ENCODE measurements at places on chromosomes 1 and 21.

DNA sequence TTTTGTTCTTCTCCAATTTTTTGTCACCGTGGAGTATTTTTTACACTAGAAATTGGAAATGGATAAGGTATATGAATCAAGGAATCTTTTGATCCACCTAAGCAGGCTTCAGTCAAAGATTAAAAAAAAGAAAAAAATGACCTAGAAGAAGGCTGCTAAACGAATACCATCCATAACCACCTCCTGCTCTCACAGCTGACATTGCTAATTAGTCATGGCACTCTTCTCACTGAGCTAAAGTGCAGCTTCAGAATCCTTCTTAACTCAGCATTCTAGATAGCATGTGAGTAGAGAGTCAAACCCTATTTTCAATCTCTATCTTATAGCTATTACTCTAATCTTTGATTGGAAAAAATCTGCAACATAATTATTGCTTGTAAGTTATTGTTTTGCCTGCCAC lies 40.2 kb upstream of the ST6GALNAC5 start:
- DNase-seq: no peak

GRCh38 chr1:223754681-223755431 lies 42.5 kb downstream of the CAPN2 start:
- no peak for DNase-seq

DNA sequence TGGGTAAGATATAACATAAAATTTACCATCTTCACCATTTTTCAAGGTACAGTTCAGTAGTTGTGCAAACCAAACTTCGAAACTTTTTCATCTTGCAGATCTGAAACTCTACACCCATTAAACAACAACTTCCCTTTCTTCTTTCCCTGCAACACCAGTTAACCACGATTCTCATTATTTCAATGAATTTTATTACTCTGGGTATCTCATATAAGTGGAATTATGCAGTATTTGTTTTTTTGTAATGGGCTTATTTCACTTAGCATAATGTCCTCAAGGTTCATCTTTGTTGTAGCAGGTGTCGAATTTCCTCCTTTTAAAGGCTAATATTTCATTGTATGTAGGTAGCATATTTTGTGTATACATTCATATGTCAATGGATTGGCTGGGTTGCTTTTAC lies 146.1 kb downstream of the SPATA46 start:
- DNase-seq: no peak

GRCh38 chr1:45299981-45300668 lies 26.6 kb upstream of the HPDL start:
- DNase-seq: peak; percentile 51

GRCh38 chr1:199399996-199400724 lies 627.4 kb upstream of the NR5A2 start:
- no peak for DNase-seq

GRCh38 chr1:41623736-41624135 lies 139.3 kb upstream of the EDN2 start:
- DNase-seq: no peak

- DNase-seq: peak; percentile 39
Observed at GRCh38 chr1:71047635-71048607, at the start of gene PTGER3. Gene PTGER3 (minus strand): TSS chr1:71047816. CDS start chr1:71047577, 239 bp downstream.

DNA sequence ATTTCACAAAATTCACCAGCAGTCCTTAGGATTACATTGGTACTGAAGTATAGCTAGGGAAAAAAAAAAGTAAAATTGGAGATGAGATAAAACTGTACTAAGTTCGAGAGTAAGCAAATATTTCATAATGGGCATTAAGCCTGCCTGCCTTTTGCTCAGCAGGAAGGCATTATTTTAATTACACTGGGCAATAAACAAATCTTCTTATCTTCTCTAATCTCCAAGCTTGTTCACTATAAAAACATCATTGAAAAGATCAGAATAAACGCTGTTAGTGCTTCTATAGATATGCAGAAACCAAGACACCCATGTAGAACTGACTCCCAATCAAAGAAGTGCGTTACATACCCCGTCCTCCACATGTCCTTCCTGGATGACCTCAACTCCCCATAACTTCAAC lies 174.2 kb upstream of the CHODL start:
- no peak for DNase-seq

- DNase-seq: no peak
Observed at GRCh38 chr1:164601399-164602100, 42.6 kb downstream of the PBX1 start.

DNA sequence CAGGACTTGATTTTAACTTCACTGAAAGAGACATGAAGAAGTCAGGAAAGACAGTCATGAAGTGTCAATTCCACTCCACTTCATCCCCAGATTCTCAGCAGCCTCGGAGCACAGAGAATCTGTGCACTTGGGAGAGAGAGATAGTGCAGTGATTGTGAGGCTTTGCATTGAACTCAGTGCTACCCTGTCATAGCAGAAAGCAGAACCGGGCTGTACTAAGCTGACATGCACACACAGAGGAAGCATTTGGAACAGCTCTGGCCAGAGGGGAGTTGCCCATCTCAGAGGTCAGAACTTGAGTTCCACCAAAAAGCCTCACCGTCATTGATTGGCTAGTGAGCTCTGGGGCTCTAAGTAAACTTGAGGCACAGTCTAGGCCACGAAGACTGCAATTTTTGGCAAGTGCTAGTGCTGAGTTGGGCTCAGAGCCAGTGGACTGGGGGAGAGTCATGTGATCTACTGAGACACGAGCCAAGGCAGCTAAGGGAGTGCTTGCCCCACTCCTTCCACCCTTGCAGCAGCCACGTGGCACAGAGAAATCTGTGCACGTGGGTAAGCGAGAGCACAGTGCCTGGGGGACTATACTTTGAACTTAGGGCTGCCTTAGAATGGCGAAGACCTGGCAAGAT lies 810.2 kb upstream of the ADAMTS5 start:
- no peak for DNase-seq

GRCh38 chr1:36643371-36644270 lies 160.9 kb upstream of the CSF3R start:
- no peak for DNase-seq

DNA sequence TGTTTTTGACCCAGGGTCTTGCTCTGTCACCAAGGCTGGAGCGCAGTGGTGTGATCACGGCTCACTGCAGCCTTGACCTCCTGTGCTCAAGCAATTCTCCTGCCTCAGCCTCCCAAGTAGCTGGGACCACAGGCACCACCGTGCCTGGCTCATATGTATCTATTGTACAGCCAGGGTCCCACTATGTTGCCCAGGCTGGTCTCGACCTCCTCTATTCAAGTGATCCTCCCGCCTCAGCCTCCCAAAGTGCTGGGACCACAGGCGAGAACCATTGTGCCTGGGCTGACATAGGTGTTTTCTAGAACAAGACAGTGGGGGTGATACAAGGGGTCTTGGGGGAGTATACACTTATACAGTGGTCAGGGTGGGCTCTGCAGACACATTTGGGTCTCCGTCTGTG lies 17.5 kb downstream of the FTCD start:
- no peak for DNase-seq

DNA sequence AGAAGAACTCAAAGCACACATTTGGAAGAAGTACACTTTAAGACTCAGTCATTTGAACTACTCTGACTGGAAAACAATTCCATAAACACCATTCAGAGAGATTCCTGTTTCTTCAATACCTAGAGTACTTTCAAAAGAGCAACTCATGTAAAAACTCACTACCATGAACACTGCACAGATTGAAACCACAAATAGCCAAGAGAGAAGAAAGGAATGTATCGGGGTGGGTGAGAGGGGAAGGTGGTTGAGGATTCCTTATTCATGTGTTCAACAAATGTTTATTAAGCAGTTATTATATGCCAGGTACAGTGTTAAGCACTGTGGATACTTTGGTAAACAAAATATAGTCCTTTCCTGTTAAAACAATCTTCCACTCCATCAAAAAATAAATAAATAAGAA lies 64.7 kb downstream of the NRIP1 start:
- DNase-seq: no peak

- DNase-seq: no peak
Observed at GRCh38 chr1:230772457-230773395, 25.5 kb downstream of the CAPN9 start.

- DNase-seq: no peak
Observed at GRCh38 chr1:21262293-21263051, 27.8 kb downstream of the ECE1 start.

GRCh38 chr1:5427026-5427613 lies 565.1 kb downstream of the NPHP4 start:
- DNase-seq: no peak

GRCh38 chr1:18681423-18681835 lies 50.8 kb downstream of the PAX7 start:
- peak; percentile 39 for DNase-seq

DNA sequence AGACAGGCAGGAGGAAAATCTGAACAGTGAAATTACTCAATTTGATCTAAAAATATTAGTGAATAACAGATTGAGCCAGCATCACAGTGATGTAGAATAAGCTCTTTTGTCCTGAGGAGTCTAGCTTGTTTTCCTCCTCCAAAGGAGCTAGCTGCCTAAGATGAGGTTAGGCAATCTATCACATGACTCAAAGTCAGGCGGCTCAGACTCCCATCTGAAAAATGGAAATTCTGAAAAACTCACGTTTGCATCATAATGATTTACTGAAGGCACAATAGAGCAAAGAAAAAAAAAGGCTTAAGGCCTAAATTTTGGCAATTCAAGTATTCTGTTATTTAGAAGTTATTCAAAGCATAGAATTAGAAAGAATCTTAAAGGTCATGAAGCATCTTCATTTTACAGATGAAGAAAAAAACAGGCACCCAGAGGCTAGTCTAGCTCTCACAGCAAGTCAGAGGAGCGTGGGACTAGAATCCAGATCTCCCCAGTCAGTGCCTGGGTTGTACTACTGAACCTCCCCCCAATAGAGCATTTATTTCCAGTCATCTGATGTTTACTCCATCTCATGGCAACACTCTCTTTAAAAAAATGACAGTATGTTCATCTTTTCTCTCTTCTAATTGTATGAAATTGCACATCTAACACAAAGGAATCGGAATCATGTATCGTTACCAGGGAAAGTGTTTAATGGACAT lies 62.5 kb upstream of the ATF3 start:
- no peak for DNase-seq

- DNase-seq: no peak
Observed at GRCh38 chr1:162206749-162207635, 137.5 kb downstream of the NOS1AP start.

DNA sequence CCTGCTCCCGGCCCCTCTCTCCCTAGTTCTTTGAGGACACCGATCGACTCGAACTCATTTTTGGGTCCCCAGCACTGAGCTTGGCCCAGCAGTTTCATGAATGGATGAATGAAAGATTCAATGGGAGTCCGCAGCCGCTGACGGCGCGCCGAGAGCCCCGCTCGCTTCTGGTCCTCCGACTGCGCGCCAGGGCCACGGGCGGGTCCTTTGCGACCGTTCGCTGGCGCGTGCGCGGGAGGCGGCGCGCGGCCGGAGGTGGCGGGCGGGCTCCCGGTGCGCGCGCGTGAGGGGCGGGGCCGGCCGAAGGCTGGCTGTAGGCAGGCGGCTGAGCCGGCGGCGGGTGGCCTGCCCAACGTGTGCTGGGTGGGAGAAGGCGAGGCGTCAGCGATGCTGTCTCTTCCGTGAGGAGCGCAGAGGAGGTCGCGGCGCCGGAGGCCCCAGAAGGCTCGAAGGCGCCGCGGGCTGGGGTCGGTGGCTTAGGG lies at the start of gene MAST2:
Gene MAST2 (plus strand): TSS at position 314 of the 482 bp plus-strand sequence. CDS start 284 bp downstream, outside the sequence.
- peak; percentile 83 for DNase-seq

DNA sequence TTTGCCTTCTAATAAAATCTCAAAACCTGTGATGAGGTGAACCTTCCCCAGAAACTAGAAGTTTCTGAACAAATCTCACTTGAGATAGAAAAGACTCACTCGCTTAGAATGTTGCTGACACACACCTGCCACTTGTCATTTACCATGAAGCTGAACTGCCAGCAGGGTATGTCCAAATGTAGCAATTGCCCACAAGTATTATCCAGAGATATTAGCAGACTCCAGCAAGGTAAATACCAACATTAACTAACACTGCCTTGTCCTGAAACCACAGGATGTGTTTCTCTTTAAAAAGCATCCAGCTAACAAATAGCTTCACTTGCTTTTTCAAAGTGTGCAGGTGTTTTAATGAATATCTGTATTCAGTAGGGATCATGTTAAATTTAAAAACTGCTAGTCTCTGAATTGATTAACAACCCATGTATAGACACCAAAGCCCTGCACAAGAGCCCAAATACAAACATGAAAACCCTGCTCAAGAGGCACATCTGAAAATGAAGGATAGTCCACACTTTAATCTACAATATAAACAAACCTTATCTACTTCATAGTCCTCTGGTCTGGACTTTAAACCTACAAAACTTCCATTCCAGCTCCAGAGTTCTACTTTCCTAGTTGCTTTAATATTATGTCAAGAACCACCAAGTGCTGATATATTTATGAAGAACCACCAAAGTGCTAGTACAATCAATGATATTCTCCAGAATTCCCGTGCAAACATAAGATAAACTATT lies 19.3 kb downstream of the KRTAP8-1 start:
- DNase-seq: no peak

GRCh38 chr1:112770724-112771123 lies 55.6 kb upstream of the PPM1J start:
- no peak for DNase-seq

DNA sequence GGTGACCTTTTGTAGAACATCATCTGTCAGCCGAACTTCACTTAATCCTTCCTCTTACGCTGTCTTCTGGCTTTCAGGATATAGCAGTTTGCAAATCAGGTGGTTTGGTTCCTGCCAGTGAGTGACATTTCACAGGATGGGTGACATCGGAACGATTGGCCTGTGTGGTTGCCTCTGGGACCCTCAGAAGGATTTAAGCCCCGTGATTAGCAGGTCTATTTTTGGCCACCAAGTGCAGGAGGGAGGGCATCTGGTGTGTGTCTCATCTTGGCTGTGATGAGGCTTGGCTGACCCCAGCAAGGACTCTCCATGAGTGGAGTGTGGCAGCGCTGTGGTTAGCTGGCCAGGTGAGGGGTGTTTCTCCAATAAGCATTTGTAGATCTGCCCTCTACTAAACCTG lies 407.6 kb upstream of the VAMP3 start:
- no peak for DNase-seq

DNA sequence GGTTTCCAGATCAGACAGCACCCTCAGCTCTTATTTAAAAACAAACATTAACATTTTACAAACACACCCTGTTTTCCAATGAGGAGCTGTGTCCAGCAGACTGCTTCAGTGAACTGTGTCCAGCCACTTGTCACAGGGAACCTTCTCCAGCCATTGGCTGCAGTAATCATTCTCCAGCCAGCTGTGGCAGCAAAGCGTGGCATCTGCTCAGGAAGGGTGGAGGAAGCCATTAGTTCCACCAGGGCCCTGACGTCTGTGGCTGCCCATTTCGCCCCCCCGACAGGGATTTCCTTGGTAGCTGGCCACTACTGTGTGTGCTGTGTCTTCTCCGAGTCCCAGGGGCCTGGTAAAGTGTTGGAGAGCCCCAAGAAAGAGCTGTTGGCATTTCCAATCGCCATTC lies 62.9 kb upstream of the SELENON start:
- no peak for DNase-seq

DNA sequence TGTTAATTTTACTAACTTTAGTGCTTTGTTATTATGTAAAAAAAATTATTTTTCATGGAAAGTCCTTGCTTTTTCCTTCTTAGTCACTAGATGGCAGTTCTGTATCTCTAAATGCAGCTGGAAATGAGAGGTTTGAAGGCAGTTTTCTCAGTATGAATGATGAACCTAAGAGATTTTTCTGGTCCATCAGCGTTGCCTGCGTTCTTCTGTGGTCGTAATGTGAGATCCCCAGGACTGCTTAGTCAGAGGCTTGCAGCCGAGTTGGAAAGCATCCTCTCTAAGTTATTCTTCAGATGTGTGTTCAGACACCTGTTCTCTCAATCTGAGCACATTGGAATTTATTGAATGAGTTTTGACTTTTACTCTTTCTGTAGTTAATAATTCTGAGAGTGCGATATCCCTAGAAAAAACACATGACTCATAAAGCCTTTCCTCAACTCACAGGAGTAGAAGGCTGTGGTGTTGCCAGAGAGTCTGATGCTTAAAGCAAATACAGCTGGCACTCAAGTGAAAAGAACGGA lies 99.3 kb downstream of the FMN2 start:
- DNase-seq: no peak
